Right atrium auricular region (tissue), 2 donors: ENCODE measurements at places on chromosomes 3 and 15. TPM values are rescaled to one million over a fixed set of nuclear protein-coding genes. Genes with fewer than 3 reads are reported as not detected.

- H3K36me3 ChIP-seq, result peaks cover 15% of the 10 kb centered on the region
- no peak overlapping the region for H3K4me3 ChIP-seq
- H3K27me3 ChIP-seq, result no peaks in the 10 kb centered on the region
- DNase-seq, result no peak
- peaks cover 71% of the 10 kb centered on the region for H3K4me1 ChIP-seq
Observed at GRCh38 chr3:127817406-127817841, 4.9 kb downstream of the MGLL start.

DNA sequence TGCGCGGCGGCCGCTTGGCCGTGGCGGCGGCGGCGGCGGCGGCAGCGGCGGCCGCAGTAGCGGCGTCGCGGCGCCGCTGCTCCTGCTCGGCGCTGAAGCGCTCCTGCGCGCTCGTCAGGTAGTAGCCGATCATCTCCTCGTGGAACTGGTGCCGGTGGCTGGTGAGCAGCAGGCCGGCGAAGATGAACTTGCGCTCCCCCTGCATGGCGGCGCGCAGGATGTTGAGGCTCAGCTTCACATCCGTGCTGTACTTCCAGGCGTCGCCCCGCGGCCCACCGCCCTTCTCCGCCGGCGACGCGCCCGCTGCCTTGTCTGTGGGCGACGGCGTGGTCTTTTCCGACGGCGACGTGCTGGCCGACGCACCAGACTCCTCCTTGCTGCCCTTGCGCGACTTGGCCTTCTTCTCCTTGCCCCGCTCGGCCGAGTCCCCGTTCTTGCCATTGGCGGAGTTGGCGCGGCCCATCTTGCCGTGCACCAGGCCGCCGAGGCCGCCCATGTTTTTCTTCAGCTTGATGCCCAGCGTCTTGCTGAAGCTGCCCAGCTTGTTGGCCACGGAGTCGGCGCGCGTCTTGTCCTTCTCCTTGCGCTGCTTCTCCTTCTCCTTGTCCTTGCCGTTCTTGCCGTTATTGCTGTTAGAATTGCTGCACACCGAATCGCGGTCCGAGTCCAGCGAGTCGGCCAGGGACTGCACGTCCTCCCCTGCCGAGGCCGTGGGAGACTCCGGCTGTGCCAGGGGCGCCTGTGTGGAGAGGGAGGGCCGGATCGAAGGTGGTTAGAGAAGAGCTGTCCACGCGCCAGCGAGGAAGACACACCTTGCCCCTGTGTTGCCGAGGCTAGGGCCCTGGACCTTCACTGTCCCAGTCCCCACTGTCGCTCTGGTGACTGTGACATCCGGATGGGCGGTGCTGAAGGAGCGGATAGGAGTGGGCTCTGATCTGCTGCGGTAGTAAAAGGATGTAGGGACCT, 157.6 kb downstream of the KLF13 start:
- H3K27ac ChIP-seq, result no peak overlapping the region
- peaks cover 13% of the 10 kb centered on the region for H3K4me1 ChIP-seq
- H3K36me3 ChIP-seq, result no peaks in the 10 kb centered on the region
- DNase-seq, result no peak
- H3K4me3 ChIP-seq, result no peak overlapping the region

GRCh38 chr3:184459355-184459754, 79.5 kb downstream of the CHRD start:
- H3K27ac ChIP-seq, result no peak overlapping the region
- H3K4me3 ChIP-seq, result no peak overlapping the region
- H3K36me3 ChIP-seq, result no peaks in the 10 kb centered on the region
- DNase-seq, result no peak
- H3K4me1 ChIP-seq, result no peaks in the 10 kb centered on the region

GRCh38 chr3:182948305-182948704, 32.0 kb downstream of the DCUN1D1 start:
- H3K27me3 ChIP-seq, result no peaks in the 10 kb centered on the region
- DNase-seq, result no peak
- no peak overlapping the region for H3K4me3 ChIP-seq
- peaks cover 24% of the 10 kb centered on the region for H3K36me3 ChIP-seq
- H3K27ac ChIP-seq, result no peak overlapping the region

DNA sequence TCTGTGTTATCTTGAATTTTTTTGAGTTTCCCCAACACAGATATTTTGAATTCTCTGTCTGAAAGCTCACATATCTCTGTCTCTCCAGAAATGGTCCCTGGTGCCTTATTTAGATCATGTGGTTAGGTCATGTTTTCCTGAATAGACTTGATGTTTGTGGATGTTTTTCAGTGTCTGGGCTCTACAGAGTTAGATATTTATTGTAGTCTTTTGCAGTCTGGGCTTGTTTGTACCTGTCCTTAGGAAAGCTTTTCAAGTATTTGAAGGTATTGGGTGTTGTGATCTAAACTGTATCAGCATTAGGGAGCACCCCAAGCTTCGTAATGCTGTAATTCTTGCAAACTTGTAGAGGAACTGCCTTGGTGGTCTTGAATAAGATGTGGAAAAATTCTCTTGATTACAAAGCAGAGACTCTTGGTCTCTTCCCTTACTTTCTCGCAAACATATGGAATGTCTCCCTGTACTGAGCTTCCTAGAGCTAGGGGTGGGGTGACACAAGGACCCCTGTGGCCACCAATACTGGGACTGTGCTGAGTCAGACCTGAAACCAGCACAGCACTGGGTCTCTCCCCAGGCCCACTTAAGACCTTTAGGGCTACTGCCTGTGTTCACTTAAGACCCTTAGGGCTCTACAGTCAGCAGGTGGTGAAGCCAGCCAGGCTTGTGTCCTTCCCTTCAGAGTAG, 26.5 kb downstream of the TM4SF18 start:
- H3K27me3 ChIP-seq, result no peaks in the 10 kb centered on the region
- no peaks in the 10 kb centered on the region for H3K4me1 ChIP-seq
- no peak for DNase-seq
- H3K27ac ChIP-seq, result no peak overlapping the region

Gene ARRDC4
- 17.2 TPM for total RNA-seq

Gene IRAK2
- 1.1 TPM for total RNA-seq

Gene GLT8D1
- total RNA-seq, result 46.7 TPM

Gene CHRM5
- total RNA-seq, result not detected
